ENCODE measurements at places on chromosomes 1 and 21.

- DNase-seq = no peak
Measured at GRCh38 chr21:42465008-42465802, 30.8 kb downstream of the RSPH1 start.

DNA sequence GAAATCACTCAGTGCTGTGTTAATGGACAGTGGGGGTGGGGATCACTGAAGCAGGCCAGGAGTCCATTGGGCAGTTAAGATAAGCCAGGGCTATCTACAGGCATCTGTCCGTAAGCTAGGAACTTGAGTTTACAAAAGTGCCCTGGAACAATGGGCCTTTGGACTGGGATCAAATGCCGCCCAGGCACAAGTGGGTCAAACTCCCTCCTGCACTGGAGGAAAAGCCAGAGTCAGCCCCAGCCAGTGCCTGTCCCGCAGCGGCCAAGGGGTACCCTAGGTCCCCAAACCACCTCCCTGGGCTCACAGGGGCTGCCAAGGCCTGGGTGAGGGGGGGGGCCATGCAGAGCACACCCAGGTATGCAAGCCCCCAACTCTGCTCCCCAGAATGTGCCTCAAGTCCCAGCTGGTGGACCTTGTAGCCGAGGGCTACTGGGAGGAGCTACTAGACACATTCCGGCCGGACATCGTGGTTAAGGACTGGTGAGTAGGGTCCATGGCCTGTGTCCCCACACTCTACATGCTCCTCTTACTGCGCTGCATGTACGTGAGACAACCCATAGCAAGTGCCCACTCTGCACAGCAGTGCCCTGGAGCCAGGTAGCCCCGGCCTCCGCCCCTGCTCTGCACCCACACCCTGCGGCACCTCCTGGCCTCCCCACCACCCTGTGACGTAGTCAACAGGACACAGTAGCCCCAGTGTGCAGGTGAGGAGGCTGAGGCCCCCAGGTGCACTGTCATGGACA, 7.7 kb downstream of the FBXO6 start:
- no peak for DNase-seq

DNA sequence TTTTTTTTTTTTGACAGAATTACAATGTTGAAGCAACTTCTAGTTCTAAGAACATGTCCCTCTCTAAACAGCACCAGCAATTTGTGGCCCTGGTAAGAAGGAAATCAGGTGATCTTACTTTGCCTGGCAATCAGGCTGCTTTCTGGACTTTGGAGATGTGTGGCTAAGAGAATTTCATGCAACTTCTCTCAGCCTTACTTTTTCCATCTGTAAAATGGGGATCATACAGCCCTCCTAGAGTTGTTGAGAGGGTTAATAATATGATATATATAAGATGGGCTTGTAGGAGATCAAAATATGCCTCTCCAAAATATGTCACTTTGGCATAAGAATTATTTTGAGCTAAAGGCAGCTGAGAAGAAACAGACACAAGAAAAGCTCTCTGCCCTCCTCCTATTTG, 92.0 kb downstream of the SLC25A24 start:
- DNase-seq = no peak

DNA sequence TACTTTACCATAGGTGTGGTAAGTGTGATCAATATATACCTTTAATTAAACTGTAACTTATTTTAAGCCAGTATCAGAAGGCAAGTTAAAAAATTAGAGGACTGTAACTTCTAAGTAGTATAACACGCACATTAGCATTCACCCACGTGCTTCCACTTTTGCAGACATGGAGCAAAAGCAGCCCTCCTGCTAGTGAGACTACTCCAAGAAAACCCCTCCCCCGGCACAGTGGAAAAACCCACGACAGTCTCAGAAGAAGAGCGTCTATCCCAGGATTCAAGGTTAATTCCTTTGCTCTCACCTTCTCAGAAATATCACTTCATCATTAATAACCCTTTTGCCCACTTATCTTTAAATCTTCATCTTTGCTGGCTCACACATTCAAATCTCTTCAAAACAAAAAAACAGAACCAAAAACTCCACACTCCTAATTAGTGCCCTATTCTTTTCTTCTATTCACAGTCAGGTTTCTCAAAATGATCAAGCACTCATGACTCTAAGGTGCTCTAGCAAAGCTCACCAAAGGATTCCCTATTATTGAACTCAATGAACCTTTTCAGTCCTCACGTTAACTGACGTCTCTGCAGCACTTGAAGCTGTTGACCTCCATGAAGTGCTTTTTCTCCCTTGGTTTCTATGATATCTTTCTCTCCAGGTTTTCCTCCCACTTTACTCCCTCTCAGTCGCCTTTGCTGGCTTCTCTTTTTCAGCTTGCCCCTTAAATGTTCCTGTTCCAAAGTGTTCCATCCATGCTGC, 213.5 kb downstream of the SMYD3 start:
- no peak for DNase-seq

- DNase-seq = no peak
Measured at GRCh38 chr1:119387858-119388257, 19.3 kb downstream of the HAO2 start.

DNA sequence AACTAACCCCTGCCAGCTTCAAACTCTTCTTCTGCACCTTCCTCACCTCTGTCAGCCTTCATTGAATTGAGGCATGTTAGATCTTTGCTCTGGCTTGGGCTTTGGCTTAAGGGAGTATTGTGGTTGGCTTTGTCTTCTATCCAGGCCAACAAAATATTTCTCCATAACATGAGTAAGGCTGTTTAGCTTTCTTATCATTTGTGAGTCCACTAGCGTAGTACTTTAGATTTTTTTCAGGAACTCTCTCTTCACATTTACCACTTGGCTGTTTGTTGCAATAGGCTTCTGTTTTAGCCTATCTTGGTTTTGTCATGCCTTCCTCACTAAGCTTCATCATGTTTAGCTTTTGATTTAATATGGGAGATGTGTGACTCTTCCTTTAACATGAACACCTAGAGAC, 417.5 kb downstream of the NCAM2 start:
- no peak for DNase-seq

DNA sequence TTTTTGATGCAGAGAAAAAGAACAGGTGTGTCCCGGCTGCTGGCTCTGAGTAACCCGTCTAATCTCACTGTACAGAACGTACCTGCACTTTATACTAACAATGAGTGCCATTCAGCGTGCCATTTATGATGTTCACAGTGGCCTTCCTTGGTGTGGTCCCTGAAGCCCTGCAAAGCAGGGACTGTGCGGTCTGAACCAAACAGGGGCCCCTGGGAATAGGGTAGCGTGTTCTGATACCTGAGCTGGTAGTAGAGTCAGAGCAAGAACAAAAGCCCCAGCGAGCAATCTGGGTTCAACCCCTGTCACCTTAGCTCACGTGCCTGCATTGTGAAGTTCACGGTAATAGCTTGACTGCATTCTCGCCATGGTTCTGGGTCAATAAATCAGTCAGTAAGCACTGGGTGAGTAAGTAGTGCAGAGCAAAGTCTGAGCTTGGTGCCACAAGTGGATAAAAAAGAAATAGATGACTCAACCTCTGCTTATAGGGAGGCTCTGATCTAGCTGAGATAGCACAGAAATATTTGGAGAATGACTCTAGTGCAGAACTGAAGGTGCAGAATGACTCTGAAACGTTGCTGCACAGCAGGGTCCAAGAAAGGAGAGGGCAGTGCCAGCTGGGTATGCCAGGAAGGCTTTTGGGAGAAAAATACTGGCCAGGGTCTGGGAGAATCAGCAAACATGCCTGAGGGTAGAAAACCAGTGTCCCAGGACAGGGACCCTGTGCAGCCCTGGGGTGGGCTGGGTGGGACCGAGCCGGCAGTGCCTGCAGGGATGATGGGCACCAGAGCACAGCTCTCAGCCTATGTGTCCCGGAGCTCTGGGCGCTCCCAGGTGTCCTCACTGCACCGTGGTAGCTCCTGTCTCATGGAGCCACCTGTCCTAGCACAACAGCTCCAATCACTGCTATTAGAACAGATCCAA, 125.9 kb downstream of the RHOU start:
- no peak for DNase-seq

DNA sequence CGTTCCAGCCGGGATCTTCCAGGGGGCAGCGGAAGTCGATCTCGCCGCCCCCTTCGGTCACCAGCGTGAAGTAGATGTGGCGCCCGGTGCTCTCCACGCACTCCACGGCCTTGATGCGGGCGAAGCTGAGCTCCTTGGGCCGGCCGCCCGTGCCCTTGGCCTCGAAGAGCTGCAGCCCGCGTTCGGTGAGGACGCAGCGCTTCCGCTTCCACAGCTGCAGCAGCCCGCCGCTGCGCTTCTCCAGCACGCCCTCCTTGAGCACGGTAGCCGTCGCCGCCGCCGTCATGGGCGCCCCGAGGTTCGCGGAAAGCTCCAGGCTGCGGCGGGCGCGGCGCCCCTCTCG, 516 bp downstream of the PHLDA3 start:
- no peak for DNase-seq

DNA sequence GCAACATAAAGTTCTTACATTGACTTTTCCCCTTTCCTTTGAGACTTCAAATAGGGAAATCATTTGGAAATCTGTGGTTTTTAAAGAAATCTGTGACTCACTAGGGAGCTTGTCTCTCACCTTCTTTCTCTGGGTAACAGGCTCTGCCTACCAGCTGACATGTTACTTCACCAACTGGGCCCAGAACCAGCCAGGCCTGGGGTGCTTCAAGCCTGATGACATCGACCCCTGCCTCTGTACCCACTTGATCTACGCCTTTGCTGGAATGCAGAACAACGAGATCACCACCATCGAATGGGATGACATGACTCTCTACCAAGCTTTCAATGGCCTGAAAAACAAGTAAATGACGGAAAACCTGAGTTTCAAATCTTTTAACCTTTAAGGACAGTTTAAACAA, 9.2 kb upstream of the CHIA start:
- DNase-seq = no peak

GRCh38 chr21:31687108-31687507, 27.6 kb downstream of the SOD1 start:
- no peak for DNase-seq

- no peak for DNase-seq
Measured at GRCh38 chr1:41454406-41454805, 30.1 kb downstream of the EDN2 start.

DNA sequence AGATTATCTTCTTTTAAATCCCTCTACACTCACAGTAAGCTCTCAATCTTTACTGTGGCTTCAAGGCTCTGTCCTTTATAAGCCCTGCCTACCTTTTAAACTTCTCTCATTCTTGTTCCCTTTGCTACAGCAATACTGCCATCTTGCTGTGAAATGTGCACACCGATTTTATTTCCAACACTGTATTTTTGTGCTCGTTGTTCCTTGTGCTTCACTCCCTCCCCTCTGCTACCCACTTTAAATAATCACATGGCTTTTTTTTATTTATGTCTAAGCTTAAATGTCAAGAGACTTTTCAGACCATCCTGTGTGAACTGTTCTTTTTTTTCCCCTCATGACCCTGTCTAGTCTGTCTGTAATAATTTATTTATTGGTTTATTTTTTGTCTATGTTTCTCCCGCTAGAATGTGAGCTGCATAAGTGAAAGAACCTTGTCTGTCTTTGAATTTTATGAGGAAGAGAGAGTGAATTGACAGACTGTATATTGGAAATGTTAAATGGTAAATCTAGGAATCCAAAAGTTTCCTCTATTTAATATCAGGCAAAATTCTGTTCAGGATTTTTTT, 45.7 kb downstream of the ABCD3 start:
- DNase-seq = no peak

- DNase-seq = no peak
Measured at GRCh38 chr1:248739572-248740205, 15.9 kb downstream of the LYPD8 start.

DNA sequence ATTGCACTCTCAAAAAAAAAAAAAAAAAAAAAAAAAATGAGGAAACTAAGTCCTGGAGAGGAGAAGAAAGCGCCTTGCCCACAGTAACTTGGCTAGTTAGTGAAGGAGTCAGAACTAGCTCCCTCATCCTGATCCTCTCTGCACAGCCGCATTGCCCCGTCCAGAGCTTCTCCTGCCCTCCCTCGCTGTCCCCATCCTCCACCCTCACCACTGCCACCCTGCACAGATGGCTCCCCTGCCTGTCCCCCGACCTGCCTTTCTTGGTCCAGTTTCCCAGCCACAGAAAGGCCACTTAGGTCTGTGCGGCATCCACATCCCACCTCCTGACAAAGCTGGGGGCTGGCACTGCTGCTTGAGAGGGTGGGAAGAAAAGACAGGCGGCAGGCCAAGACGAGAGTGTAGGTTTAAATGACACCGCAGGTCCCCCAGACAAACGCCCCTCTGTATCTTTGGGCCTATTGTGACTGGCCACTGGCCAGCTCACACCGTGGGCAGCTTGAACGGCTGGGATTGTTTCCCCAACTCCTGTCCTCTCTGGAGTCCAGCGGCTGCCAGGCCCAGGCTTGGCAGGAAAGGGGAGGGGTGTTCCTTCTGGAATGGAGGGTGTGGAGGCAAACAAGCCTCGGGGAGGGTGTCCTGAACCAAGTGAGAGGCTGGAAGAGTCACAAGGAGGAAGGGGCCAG, 20.2 kb downstream of the NCMAP start:
- no peak for DNase-seq

DNA sequence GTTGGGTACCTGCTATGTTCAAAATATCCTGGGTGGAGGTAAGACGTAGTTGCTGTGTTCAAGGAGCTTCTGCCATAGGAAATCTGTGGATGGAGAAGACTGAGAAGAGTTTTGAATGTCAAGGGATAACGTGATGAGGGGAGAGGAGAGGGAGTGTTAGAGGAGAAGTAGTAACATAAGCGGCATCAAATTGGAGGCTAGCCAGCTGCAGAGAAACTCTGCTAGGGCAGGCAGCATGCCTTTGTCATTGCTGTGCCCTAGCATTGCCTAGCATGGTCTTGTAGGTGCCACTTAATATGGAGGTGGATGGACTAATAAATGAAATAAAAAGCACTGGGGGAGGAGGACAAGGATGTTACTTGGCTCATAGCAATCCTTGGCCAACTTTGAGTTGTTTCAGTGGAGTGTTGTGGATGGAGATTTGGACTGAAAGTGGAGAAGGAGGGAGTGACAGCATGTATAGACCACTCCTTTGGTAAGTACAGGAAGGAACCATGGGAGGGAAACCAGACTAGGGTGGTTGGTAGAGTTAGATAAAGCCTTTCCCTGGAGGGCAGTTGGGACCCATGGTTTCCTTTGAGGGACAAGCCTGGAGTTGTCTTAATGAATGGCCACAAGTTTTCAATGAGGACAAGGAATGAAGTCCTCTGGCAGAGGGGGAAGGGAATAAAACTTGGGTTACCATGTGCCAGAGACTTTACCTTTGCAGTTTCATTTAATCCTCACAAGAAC, 6.3 kb downstream of the VANGL1 start:
- DNase-seq = no peak
